ENCODE measurements at places on chromosomes 2 and 18.

- DNase-seq, result no peak
These were observed 46.9 kb upstream of the CD28 start for GRCh38 chr2:203659331-203660049.

- DNase-seq, result no peak
These were observed 122.1 kb downstream of the MGAT5 start for GRCh38 chr2:134375935-134376334.

DNA sequence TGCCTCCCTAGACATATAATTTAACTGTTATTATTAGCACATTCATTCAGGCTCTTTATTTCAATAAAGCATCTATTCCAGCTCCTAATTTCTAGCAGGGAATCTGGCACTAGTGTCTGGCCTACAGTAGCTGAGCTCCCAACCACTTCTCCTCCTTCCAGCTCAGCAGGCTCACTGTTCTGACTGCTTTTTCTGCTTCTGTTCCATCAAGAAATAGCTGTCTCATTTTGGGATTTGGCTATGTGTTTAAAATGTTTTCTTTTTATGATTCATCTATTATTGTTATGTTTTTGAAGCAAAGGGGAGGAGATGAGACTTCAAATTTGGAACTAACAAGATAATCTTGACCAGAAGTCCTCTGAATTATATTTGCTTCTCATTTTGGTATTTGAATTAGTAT is 172.7 kb upstream of the SMAD7 start:
- no peak for DNase-seq

- no peak for DNase-seq
These were observed 36.6 kb upstream of the ID2 start for GRCh38 chr2:8645176-8645831.

DNA sequence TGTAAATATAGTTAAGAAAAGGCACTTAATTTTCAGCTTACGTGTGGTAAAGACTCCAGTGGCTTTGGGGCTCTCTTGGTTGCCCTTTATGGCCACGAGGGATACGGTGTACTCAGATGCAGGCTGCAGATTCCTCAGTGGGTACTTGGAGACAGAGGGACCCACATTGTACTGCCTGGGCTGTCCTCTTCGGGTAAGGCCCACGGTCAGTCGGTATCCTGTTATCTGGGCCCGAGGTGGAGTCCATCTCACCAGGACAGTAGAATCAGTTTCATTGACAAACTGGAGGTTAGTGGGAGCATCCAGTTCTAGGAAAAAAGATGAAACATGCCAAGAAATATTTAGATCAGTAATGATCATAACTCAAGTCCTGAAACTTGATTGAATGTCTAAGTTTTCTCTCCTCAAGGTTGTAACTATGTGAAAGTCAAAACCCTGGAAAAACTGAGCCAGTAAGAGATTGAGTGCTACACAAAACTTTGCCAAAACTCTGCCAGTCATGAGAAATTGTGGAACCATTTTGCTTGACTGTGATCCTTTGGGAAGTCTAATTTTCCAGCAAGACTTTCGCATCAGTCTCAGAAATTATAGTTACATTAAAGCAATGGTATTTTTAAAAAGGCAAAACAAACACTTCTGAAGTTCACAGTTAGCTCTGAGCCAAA is 31.4 kb downstream of the FN1 start:
- DNase-seq, result no peak

DNA sequence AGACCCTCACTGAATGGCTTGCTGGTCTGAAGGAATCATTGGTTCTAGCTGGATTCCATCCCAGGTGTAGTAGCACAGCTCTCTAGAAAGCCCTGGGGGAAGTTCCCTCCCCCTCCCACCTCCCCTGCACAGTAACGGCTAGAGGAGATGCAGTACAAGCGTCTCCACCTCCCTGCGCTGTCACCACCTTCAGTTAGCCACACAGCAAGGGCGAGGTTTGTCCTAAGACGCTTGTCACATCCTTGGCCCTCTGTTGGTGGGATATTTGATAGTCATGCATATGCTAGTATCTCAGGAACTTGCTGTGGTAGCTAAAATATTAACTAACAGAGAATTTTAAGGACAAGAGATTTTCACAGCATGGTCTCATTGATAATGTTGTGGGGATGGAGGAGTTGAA is 19.4 kb downstream of the TRAPPC12 start:
- no peak for DNase-seq

DNA sequence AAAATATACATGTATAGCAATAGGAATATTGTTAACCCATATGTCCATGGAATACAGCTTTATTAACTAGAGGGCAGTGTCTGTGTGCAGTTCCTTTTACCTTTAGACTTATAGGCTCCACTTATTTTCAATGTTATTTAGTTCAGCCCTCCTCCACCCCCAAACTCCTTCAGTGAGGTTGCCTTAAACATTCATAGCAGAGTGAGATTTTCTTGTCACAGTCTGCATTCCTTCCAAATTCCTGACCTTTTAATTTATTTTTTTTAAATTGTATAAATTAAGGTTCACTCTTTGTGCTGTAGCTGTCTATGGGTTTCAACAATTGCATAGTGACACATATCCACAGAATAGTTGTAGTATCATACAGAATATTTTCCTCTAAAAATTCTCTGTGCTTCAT is 30.9 kb downstream of the TFPI start:
- DNase-seq, result no peak

- DNase-seq, result no peak
These were observed 251.2 kb downstream of the ZNF804A start for GRCh38 chr2:184849516-184849915.

DNA sequence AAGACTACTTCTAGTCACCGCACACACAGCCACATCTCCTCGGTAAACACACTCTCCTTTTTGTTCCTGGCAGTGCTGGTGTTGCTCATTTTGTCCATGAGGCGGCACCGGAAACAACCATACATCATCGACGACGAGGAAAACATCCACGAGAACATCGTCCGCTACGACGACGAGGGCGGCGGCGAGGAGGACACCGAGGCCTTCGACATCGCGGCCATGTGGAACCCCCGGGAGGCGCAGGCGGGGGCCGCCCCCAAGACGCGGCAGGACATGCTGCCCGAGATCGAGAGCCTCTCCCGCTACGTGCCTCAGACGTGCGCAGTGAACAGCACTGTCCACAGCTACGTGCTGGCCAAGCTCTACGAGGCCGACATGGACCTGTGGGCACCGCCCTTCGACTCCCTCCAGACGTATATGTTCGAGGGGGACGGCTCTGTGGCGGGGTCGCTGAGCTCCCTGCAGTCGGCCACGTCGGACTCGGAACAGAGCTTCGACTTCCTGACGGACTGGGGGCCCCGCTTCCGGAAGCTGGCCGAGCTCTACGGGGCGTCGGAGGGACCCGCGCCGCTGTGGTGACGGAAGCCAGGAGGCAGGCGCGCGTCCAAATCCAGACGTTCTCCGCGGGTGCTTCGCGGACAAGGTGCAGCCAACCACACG is 221.0 kb downstream of the CDH20 start:
- DNase-seq, result no peak

DNA sequence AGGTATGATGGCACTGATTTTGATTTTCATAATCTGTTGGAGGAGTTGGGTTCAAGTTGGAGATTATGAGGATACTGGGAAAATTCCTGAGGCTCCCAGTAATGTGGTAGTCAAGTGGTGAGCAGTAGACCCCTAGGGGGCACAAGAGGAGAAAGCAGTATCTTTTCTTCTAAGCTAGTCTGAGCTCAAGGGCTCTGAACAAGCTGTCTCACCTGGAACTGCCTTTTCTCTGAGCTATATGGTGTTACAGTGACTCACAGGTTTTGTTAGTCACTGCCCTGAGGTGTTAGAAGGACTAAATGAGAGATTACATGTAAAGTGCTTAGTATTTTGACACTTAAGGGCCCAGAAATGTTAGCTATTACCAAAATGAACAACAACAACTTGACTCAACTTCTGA is 42.2 kb downstream of the CD302 start:
- peak; percentile 6 for DNase-seq

GRCh38 chr2:63667132-63667700 is 78.5 kb downstream of the MDH1 start:
- no peak for DNase-seq

- no peak for DNase-seq
These were observed 108.3 kb upstream of the NCKAP5 start for GRCh38 chr2:133676392-133677130.

DNA sequence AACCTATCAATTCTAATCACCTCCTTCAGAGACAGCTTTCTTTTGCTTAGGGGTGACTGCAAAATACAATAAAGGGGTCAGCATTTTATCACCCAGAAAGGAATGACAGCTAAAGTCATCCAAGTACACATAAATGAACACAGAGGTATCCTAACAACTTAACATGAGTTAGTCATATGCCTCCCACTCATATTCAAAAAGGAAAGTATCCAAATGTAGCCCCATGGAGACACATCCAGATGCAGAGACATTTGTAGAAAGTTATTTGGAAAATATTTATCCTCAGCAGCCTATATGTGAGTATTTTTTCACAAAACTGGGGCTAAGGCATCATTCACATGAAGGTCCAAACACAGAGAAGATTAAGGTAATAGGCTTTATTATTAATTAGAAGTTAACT is 1579.7 kb upstream of the SLC39A10 start:
- no peak for DNase-seq

- DNase-seq, result no peak
These were observed 616 bp downstream of the EML6 start for GRCh38 chr2:54723996-54724559.

- no peak for DNase-seq
These were observed 434.7 kb upstream of the SETBP1 start for GRCh38 chr18:44246001-44246400.

DNA sequence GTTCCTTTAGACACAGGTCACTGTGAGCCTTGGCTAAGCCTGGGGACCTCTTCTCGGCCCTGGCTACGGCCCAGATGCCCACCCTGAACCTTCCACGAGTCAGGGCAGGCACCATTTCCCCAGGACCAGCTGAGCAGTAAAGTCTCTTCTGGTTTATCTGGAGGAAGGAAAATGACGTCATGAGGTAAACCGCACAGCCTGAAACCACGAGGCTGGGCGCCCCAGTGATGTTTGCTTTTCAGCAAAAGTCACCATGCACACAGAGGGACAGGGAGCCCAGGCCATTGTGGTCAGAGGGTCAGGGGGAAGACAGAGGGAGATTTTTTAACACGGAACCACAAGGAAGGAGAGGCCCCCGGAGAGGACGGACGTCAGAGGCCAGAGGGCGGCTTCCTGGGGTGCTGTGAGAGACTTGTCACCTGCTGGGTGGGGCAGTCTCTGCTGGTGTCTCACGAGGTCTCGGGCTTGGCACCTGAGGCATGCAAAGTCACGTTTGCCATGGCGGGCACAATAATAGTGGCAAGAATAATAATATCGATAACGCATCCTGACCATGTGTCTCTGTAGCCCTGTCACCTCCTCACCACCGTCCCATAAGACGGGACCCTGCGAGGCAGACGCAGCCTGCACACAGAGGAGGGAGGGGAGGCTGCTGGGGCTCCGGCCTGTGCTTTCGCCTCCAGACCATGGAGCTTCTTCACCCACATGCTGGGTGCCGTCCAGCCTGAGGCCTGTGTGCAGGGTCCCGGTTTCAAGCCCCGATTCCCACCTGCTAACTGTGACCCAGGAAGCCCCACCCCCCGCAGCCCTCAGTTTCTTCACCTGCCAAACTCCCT is 33.2 kb upstream of the FOSL2 start:
- DNase-seq, result peak; percentile 43

- DNase-seq, result peak; percentile 45
These were observed 21.3 kb downstream of the NOL10 start for GRCh38 chr2:10668402-10669012.

DNA sequence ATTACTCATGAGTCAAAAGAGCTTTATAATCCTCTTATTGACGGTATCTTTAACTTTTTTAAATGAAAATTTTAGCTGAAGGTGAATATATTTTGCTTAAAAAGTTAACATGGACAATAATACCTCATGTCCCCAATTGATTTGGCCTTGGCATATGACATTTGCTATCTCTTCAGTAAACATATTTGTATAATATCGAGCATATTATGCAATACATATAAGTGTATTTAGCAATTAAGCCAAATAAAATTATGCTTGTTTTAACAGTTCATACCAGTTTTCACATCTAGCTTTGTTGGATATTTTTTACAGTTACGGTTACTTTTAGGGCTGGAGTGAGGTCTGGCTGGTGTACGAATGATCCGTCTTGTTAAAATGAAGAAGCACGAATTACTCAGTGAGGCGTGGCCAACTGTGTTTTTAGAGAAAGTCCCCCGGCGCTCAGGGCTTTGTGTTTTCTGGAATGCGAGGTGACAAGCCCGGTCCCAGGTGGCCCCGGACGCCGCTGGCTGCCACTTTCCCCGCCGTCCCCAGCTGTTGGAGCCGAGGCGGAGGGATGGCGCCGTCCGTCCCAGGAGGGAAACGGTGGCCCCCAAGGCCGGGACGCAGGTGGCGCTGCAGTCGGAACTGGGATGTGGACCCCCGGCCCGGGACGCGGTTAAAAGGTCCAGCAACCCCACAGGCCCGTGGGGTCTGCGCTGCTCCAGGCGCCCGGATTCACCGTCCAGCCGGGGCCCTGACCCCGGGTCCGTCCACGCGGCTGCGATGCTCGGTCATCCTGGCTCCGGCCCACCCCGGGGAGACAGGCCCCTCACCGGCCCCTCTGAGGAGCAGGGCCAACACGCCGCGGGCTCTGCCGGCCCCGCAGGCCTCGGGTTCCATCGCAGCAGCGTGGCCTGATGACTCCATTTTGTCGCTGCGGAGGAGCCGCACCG is 41.3 kb downstream of the TMEM18 start:
- no peak for DNase-seq

GRCh38 chr2:118714118-118714517 is 133.3 kb downstream of the EN1 start:
- DNase-seq, result no peak

GRCh38 chr18:813172-814071 is 1.4 kb upstream of the YES1 start:
- peak; percentile 16 for DNase-seq

Data from activated CD4-positive, alpha-beta T cell treated with anti-CD3 and anti-CD28 coated beads for 24 hours (primary cell).